Right renal pelvis (tissue), 4 donors: ENCODE measurements at places on chromosomes 3 and 15. TPM values are rescaled to one million over a fixed set of nuclear protein-coding genes. Genes with fewer than 3 reads are reported as not detected.

TTLL13 gene
- polyA plus RNA-seq = 0.15 TPM

BTBD1 gene
- polyA plus RNA-seq = 81.0 TPM

GP9 gene
- polyA plus RNA-seq = 1.00 TPM

EID1 gene
- 366 TPM for polyA plus RNA-seq

SNX22 gene
- 1.3 TPM for polyA plus RNA-seq

ALS2CL gene
- polyA plus RNA-seq = 11.0 TPM

TRAT1 gene
- 0.22 TPM for polyA plus RNA-seq

DUOXA1 gene
- polyA plus RNA-seq = 0.46 TPM

PML gene
- 34.1 TPM for polyA plus RNA-seq

SHC4 gene
- polyA plus RNA-seq = 3.4 TPM

CPEB1 gene
- polyA plus RNA-seq = 2.4 TPM

PLA1A gene
- polyA plus RNA-seq = 6.3 TPM

AHSG gene
- 0.38 TPM for polyA plus RNA-seq

ISLR gene
- 58.5 TPM for polyA plus RNA-seq

LYZL4 gene
- not detected for polyA plus RNA-seq

GRCh38 chr3:11034309-11034985 is 41.9 kb downstream of the SLC6A1 start:
- DNase-seq = no peak

- DNase-seq = no peak
Measured at GRCh38 chr3:105356396-105356795, 10.3 kb upstream of the ALCAM start.

GRCh38 chr15:65402961-65403360 is 19.8 kb downstream of the IGDCC4 start:
- no peak for DNase-seq

DNA sequence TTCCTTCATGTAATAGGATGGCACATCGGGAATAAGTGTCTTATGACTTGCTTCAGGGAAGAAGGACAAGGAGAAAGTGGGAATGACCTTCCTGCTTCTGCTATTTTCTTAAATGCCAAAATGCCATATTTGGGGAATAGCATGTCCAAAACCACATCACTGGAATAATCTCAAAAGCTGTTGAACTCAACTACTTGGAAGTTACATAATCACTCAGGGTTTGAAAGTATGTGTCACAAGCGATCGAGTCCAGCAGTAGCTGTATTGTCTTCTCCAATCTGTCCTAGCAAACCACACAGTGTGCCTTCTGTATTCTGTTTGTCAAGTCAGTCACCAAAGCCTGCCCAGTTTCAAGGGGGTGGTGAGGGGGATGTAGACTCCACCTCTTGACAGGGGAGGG is 58.3 kb upstream of the GADL1 start:
- DNase-seq = no peak

DNA sequence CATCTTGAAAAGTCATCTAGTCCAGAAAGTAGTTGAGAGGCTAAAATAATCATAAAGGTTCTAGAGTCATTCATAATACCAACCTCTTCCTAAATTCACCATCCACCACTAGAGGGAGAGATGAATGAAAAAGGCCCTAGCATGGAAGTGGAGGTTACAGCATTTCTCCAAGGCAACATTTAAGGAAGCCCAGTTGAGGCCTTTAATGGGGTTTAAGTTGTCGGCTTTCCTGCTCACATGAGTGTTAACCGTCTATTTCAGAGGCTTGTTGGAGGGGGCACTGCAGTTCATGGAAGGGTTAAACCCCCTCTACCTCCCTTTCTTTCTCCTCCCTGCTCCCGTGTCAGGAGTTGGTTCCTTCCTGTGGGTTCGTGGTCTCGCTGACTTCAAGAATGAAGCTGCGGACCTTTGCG is 3.8 kb upstream of the SLCO3A1 start:
- DNase-seq = no peak

DNA sequence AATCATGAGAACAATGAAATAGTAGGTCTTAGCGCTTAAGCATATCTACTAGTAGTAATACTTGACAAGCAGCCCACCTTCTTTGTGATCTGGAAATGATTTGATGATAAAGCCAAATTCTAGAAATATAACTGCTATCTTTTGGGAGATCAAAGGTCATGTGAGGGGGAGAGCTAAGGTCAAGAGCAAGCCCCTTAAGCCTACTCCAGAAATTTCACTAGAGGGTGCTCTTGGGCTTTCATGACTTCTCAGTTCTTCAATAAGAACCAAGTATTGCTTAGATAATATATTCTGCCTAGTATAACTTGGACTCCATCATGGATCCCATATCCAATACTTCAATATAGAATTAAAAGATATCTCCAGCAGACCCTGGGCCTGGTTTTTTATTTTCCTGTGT is 319.6 kb downstream of the ZBTB20 start:
- no peak for DNase-seq

DNA sequence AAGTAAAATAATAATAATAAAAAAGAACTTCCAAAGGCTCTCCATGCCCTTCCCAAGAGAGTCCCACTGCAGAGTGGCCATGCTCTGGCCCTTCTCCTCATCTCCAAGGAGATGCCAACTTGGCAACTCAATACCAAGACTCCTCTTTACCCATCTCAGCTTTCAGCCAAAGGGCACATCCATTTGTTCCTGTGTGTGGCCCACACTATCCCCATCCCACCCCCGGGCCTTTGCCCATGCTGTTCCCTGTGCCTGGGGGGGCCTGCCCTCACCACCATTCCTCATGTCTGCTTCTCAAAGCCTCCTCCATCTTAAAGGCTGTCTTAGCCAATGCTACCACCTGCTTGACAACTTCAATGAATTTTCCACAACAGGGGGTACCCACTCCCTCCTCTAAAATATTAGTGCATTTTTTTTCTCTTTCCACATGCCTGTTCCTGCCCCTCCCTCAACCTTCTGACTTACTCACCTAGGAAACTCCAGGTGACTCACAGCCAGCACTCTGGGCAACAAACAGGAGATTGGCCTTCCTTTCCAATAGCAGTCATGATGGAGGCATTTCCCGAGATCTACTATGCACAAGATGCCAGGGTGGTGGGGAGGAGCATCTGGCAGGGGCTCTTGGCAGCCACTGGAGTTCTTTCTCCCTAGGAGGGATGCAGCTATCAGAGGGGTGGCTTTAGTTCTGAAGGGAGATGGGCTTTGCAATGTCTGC is 109.4 kb upstream of the SMAD3 start:
- DNase-seq = no peak

GRCh38 chr3:174270841-174271240 is 588.3 kb upstream of the NAALADL2 start:
- no peak for DNase-seq

DNA sequence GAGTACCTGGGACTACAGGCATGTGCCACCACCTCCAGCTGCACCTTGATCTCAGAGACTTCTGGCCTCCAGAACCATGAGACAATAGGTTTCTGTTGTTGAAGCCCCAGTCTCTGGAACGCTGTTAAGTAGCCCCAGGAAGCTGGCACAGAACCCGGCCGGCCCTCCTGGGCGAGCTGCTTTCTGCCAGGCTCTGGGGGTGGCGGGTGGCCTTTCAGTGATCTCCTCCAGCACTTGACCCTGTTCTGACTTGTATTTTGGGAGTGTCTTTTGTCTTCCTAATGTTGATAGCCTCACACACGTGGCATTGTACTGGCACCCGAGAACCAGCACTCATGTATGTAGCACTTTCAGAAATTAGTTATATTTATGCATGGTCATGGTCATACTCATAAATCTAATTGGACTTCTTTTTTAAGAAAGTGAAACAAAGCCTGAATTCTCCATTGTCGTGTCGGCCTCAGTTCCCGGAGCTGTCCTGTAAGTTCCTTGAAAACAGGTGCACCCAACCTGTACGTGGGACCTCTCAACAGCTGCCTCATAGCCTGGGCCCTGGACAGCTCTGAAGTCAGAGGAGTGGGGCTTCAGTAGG is 74.0 kb downstream of the TFRC start:
- no peak for DNase-seq

GRCh38 chr3:169148448-169149348 is 514.8 kb downstream of the MECOM start:
- no peak for DNase-seq

- no peak for DNase-seq
Measured at GRCh38 chr3:35067750-35068149, 571.6 kb upstream of the ARPP21 start.

GRCh38 chr15:69921626-69922619 is 175.8 kb downstream of the TLE3 start:
- no peak for DNase-seq

DNA sequence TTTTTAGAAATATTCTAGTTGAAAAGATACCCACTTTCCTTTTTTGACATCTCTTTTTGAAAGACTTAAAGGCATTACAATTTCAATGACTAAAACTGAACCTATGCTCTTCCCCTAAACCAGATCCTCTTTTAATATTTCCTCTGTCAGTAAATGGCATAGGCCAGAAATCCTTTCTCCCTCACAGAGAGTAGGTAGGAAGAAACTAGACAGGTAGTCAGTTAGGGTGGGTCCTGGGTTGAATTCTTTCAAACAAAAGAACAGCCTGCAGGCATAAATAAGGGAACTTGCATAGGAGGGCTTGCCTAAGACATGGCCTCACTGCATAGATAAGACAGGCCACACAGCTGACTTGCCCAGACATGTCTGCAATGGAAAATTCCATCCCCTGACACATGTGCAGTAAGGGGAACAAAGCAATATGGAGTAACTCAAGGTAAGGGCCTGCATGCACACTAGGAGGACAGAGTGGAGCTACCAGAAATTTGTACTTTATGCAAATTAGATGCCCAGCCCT is 23.1 kb downstream of the PLSCR5 start:
- DNase-seq = no peak

DNA sequence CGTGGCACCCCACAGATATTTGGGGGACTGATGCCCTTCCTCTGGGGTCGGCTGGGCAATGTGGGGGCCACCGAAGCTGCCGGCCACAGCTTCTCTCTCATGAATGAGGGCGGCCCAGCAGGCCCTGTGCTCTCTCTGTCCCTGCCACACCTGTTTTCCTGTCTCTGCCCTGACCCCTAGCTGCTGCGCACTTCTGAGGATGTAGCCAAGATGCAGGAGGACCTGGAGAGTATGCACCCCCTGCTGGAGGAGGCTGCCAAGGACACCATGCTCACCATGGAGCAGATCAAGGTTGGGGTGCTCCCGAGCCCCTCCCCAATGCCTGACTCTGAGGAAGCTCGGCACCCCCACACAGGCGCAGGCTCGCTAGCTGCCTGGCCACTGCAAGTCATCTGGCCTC is 59.7 kb downstream of the SEMA3G start:
- DNase-seq = peak; percentile 15

- no peak for DNase-seq
Measured at GRCh38 chr15:59168536-59168935, 38.1 kb upstream of the LDHAL6B start.

DNA sequence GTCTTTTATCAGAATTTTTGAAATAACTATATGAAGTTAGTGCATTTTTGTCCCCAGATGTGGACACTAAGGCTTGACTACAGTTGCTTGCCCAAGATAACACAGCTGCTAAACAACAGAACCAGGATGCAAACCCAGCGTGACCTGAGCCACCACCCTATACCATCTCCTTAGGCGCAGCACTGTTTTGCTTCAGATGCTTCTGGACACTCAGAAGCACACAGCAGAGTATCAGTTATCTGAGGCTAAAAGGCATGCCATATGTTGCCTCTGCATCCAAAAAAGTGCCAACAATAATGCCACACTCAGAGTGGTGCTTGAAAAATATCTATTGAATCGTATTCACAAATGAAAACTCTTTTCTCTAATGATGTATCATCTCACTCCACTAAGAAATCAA is 24.5 kb downstream of the KCNMB2 start:
- no peak for DNase-seq

- no peak for DNase-seq
Measured at GRCh38 chr3:16318176-16318575, 53.2 kb downstream of the OXNAD1 start.

- DNase-seq = no peak
Measured at GRCh38 chr3:183428447-183429211, at the start of gene MCF2L2. Gene MCF2L2 (minus strand): TSS chr3:183428619. CDS start chr3:183427977, 642 bp downstream.

GRCh38 chr3:46285931-46286619 is 43.8 kb downstream of the CCR3 start:
- DNase-seq = no peak

DNA sequence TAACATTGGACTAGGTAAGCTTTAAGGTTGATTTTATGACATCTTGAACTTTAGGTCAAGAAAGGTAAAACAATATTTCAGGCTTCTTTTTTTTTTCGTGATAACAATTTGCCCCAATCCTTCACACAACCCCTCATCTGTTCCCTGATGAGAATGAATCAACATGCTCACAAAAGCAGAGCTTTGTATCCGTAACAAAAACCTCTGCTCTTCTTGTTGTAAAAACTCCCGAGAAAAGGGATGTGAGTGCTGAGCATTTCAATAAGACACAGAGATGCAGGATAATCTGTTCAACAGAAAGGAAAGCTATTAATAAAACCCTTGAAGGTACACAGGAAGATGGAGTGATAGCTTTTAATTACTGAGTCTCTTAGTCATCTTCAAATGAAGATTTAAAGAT is 94.3 kb downstream of the RAD18 start:
- no peak for DNase-seq

- no peak for DNase-seq
Measured at GRCh38 chr15:98966091-98966787, 41.4 kb downstream of the PGPEP1L start.

- DNase-seq = no peak
Measured at GRCh38 chr3:3499012-3499562, 300.1 kb upstream of the LRRN1 start.

DNA sequence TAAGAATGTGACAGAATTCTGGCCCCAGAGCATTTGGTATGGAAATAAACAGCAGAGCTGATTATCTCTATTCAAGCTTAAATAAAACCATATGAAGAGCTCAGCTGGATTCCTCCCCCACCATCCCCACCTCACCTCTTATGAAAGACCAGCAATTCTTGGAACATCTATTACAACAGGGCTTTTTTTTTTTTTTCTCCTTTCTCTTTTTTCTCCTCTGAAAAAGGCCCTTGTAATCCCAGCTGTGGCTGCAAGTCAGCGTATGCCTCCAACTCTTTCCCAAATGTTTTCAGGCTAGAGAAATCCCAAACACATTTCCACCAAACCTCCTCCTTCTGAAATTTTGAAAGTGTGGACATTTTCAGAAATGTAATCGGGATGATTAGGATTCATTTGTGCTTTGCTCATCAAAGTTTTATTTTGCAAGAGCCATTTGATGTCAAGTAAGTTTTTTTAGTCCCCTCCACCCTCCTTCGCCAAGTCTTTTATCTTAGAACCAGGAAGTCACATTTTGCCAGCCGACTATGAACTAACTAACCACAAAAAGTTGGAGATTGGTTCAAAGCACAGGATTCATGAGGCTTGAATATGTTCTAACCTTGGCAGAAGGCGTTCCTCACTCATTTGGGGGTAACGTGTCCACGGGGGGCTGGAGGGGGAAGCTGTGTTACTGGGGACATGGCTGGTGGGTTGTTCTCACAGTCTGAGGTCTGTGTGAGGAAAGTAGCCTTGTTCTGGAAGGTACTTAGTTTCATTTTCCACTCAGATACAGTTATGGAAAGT is 142.0 kb upstream of the PDZRN3 start:
- DNase-seq = no peak

- DNase-seq = no peak
Measured at GRCh38 chr3:62210011-62210410, 163.3 kb downstream of the FEZF2 start.

DNA sequence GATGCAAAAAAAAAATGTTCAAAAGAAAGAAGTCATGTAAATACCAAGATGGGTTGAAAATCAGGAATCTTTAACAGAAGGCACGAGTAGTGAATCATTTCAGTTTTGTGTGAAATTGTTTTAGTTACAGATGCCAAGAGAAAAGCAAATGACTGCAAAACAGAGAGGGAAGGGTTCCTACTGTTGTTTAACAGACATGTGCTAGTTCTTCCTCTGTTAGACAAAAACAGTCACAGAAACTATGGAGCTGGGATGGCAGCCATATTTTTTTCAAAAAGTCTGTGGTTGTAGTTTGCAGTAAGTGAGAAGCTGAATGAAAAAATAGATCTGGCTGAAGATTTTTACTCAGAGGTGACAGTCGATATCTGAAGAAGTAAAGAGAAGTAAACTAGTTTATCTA is 511.9 kb downstream of the ZIC1 start:
- no peak for DNase-seq
